ENCODE measurements at places on chromosomes 7 and 10.
A peak's percentile ranks its signal among the peaks of the same experiment; 100 is the strongest.

- H3K4me3 ChIP-seq, result no peak overlapping the region
- H3K27ac ChIP-seq, result no peak overlapping the region
- no peak for DNase-seq
- H3K36me3 ChIP-seq, result no peaks in the 10 kb centered on the region
- no peaks in the 10 kb centered on the region for H3K27me3 ChIP-seq
These were observed 398.9 kb downstream of the ADRA2A start for GRCh38 chr10:111475720-111476119.

GRCh38 chr10:104795411-104795810, 154.3 kb downstream of the SORCS3 start:
- no peak overlapping the region for H3K4me3 ChIP-seq
- H3K4me1 ChIP-seq, result no peaks in the 10 kb centered on the region
- H3K36me3 ChIP-seq, result no peaks in the 10 kb centered on the region
- peaks cover 11% of the 10 kb centered on the region for H3K27me3 ChIP-seq
- DNase-seq, result no peak

DNA sequence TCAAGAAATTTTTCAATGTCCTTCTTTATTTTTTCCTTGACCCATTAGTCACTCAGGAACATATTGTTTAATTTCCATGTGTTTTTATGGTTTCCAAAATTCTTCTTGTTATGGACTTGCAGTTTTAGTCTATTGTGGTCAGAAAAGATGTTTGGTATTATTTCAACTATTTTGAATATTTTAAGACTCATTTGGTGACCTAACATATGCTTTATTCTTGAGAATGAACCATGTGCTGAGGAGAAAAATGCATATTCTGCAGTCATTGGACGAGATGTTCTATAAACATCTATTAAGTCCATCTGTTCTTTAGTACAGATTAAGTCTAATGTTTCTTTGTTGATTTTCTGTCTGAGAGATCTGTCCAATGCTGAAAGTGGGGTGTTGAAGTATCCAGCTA, 42.3 kb upstream of the MDFIC start:
- no peaks in the 10 kb centered on the region for H3K4me1 ChIP-seq
- H3K4me3 ChIP-seq, result no peak overlapping the region
- no peaks in the 10 kb centered on the region for H3K27me3 ChIP-seq
- no peak for DNase-seq
- H3K36me3 ChIP-seq, result no peaks in the 10 kb centered on the region

GRCh38 chr7:154899862-154900261, 103.1 kb downstream of the PAXIP1 start:
- H3K4me1 ChIP-seq, result peaks cover 8% of the 10 kb centered on the region
- H3K4me3 ChIP-seq, result no peak overlapping the region
- H3K27me3 ChIP-seq, result no peaks in the 10 kb centered on the region
- H3K36me3 ChIP-seq, result no peaks in the 10 kb centered on the region
- no peak for DNase-seq
- no peak overlapping the region for H3K27ac ChIP-seq

DNA sequence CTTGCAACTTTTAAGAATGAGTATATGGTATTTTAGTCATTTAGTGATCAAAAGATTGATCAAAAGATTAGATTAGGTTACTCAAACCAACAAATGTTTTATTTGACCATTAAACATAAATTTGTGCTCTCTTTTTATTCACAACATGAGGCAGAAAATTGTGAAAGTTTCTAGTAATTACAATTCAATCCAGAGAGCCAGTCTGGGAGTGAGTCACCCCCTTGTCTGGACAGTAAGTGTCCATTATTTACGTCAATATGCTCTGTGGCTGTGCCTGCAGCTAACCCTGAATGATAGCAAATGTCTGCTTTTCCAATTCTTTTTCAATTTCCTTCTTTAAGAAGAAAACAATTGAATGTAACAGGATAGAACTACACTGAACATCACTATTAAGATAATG, 27.9 kb downstream of the GNG11 start:
- H3K36me3 ChIP-seq, result no peaks in the 10 kb centered on the region
- H3K27ac ChIP-seq, result no peak overlapping the region
- no peak overlapping the region for H3K4me3 ChIP-seq
- H3K27me3 ChIP-seq, result no peaks in the 10 kb centered on the region

- H3K27me3 ChIP-seq, result peaks cover 95% of the 10 kb centered on the region
- H3K36me3 ChIP-seq, result no peaks in the 10 kb centered on the region
- no peak overlapping the region for H3K27ac ChIP-seq
- H3K4me1 ChIP-seq, result peaks cover 4% of the 10 kb centered on the region
- no peak for DNase-seq
- H3K4me3 ChIP-seq, result no peak overlapping the region
These were observed 18.5 kb upstream of the EVX1 start for GRCh38 chr7:27223941-27224575.

GRCh38 chr7:158473221-158473620, 114.4 kb downstream of the PTPRN2 start:
- peak; percentile 22 for DNase-seq
- peaks cover 30% of the 10 kb centered on the region for H3K4me1 ChIP-seq
- peaks cover 2% of the 10 kb centered on the region for H3K27me3 ChIP-seq
- H3K36me3 ChIP-seq, result no peaks in the 10 kb centered on the region

GRCh38 chr7:87217983-87218653, 1.4 kb downstream of the TMEM243 start:
- no peaks in the 10 kb centered on the region for H3K36me3 ChIP-seq
- H3K27ac ChIP-seq, result no peak overlapping the region
- H3K4me1 ChIP-seq, result peaks cover 34% of the 10 kb centered on the region
- no peak for DNase-seq
- H3K27me3 ChIP-seq, result no peaks in the 10 kb centered on the region
- peak overlapping the region; percentile 96 for H3K4me3 ChIP-seq

All from neural crest cell (in vitro differentiated cells).